ENCODE measurements at places on chromosomes 5 and 9.

DNA sequence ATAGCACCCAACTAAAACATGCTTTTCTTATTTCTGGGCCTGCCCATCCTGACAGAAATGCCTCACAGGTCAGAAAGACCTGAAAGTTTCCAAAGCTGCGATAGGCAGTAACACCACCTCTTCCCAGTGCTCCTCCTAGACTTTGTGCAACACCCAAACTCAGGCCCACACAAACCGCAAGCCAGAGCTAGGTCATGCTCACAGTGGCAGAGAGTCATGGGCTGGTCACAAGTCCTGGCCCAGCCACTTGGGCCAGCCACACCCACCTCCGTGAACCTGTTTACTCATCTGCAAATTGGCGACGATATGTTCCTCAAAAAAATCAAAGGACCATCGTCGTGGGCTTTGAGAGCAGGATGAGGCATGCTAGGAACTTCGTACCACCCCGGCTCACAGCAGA lies 44.0 kb upstream of the SLC25A51 start:
- no peak for DNase-seq

DNA sequence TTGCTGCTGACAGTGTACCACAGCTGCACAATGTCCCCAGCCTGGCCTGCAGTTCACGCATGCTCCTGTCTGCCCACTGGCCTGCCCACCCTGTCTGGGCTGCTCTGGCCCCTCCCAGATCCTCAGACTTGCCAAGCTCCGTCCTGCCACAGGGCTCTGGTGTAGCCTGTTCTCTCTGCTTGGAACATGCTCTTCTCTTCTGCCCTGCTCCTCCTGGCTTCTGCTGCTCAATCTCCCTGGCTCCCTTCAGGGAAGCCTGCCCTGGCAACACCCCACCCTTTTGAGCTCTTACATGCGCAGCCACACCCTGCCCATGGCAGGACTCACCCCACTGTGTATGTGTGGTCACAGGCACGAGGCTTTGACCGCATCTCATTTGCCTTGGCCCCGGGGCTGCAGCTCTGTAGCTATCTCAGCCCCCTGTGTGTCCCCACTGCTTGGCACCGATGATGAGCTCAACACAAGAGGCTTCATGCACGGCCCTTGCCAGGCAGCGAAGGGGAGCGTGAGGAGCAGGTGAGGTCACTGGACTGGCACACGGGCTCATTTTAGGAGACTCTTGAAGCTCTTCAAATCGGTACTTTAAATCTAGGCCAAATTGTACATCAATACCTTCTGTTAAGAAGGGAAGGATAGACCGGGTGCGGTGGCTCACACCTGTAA lies 20.4 kb upstream of the BRD3 start:
- no peak for DNase-seq

DNA sequence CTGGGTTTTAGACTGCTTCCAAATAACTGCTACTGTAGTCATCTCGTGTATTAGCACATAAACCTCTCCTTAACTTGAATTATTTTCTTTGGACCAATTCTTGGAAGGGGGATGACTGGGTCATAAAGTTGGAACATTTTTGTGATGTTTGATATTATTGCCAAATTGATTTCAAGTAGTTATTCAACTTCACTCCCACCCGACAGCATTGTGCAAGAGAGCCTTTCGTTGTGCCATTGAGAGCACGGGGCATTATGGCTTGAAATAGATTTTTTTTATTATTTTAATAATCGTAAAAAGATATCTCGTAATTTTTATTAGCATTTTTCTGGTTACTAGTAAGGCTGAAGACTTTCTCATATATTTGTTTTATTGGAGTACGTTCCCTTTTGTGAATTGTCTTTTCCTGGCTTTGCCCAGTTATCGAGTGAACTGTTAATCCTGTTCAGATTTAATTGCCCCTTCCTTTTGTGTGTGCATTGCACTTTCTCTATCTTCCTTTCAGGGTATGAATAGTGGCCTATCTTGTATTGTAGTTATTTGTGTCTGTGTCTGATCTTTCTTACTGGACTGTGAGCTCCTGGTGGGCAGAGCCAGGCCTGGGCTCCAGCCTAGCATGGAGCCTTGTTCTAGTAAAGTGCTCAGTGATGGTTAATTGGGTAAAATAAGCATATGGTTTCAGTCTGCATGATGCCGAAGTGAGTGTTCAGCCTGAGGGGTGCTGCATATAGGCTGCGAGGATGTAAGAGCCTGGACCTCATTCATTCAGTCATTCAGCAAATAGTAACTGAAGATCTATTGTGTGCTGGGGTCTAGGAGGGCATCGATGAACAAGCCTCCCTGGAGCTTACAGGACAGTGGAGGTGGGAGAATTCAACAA lies 93.5 kb upstream of the SHB start:
- DNase-seq: no peak

DNA sequence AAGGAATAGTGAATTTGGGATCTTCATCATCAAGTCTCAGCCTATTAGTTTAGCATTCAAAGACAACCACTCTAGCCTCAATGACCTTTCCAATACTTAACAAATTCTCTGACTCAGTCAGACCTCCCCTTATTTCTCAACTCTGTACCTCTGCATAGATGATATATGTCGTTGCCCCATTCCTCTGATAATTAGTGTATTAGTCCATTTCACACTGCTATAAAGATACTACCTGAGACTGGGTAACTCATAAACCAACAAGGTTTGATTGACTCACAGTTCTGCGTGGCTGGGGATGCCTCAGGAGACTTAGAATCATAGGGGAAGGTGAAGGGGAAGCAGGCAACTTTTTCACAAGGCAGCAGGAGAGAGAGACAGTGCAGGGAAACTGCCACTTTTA lies 8.9 kb downstream of the MRPL22 start:
- DNase-seq: no peak

- no peak for DNase-seq
Measured at GRCh38 chr5:22852807-22853660, at the start of gene CDH12. TSS of gene CDH12 (minus strand) at chr5:22853344.

DNA sequence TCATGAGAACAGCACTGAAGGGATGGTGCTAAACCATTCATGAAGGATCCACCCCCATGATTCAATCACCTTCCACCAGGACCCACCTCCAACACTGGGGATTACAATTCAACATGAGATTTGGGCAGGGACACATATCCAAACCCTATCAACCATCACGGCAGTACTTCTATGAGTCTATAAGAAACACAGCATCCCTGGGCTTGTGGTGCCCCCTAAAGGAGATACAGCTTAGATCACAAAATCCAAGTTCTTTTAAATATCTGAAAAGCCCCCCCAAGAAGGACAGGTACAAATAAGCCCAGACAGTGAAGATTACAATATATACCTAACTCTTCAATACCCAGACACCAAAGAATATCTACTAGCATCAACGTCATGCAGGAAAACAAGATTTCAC lies 233.7 kb upstream of the ADRA1B start:
- no peak for DNase-seq

GRCh38 chr9:96551403-96551802 lies 68.2 kb downstream of the CDC14B start:
- DNase-seq: no peak

- DNase-seq: no peak
Measured at GRCh38 chr9:995781-996180, 19.3 kb downstream of the DMRT3 start.

GRCh38 chr9:113580041-113580953 lies 116.8 kb downstream of the RGS3 start:
- DNase-seq: peak; percentile 83

- DNase-seq: no peak
Measured at GRCh38 chr5:33474931-33475499, 34.2 kb downstream of the TARS1 start.

GRCh38 chr5:97022898-97023297 lies 87.0 kb downstream of the LNPEP start:
- DNase-seq: no peak

DNA sequence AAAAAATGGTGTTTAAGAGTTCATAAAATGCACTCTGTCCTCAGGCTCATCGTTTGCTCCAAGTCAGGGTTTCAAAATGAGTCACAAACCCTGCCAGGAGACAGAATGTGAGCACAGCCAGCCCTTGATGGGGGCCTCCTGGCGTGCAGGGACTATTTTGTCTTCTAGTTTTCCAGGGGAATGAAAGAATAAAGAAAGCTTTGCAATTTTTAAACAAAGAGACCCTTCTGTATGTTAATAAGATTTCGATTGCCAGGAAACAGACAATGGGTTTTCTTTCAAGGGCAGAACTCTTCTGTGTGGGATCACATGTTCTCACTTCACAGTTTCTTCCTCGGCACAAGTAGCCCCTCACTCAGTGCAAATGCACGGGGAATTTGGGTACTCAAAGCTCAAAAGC lies 121.4 kb upstream of the C6 start:
- DNase-seq: no peak

- no peak for DNase-seq
Measured at GRCh38 chr5:134467231-134467630, 55.5 kb upstream of the CDKN2AIPNL start.

DNA sequence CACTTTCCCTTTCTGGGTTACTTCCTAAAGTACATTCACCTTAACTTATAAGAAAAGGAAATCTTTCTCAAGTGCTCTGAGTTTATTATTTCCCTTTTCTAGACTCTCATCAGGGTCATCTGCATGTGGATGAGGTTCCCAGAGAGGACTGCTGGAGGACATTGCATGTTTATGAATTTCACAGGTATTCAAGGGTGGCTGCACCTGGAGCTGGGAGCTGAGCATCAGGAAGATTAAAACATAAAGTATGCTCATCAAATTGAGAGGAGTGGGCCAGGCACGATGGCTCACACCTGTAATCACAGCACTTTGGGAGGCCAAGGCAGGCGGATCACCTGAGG lies 34.7 kb upstream of the PLIN2 start:
- no peak for DNase-seq

DNA sequence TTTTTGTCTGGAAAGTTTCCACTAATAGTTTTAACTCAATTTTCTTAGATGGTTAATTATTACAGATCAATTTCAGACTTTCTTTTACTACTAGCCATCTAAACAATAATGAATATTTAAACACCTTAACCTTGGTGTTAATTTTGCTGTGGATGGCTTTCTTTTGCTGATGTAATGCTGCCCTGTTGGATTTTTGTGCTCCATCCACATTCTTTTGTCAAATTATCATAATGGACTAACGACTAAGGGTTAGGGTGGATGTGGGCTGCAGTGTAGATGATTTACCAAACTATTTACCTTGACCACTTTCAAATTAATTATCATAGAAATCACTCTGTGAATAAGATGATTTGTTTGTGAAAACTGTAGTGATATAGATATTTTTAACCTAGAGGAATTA lies 15.6 kb upstream of the TMEM38B start:
- no peak for DNase-seq

DNA sequence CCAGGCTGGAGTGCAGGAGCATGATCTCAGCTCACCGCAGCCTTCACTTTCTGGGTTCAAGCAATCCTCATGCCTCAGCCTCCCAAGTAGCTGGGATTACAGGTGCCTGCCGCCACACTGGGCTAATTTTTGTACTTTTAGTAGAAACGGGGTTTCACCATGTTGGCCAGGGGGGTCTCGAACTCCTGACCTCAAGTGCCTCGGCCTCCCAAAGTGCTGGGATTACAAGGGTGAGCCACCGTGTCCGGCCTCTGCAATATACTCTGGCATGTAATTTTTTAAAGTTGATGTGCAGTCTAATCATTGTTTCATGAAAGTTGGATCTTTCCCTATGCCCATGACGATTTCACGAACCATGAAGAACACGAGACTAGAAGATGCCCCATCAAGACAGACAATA lies 28.6 kb upstream of the PPP1R26 start:
- no peak for DNase-seq

GRCh38 chr9:21747175-21747574 lies 55.3 kb upstream of the MTAP start:
- DNase-seq: no peak

GRCh38 chr9:14573319-14573718 lies 119.9 kb downstream of the ZDHHC21 start:
- DNase-seq: no peak

DNA sequence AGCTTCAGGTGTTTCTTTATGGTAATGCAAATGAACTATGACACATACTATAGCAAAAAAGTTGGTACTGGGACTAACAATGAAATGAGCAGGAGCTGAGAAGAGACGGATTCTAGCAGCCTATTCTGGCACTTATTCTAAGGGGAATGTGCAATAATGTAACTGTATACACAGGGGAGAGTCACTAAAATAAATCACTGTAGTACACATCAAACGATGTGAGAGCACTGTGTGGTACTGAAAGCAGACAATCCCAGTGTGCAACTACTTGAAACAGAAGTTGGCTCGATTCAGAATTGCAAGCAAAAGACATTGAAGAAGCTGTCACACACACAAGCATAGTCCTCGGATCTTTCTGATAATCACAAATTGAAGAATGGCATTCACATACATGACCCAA lies 1713.0 kb upstream of the CDH9 start:
- DNase-seq: no peak

- no peak for DNase-seq
Measured at GRCh38 chr5:176412517-176413254, 3.7 kb downstream of the CLTB start.

DNA sequence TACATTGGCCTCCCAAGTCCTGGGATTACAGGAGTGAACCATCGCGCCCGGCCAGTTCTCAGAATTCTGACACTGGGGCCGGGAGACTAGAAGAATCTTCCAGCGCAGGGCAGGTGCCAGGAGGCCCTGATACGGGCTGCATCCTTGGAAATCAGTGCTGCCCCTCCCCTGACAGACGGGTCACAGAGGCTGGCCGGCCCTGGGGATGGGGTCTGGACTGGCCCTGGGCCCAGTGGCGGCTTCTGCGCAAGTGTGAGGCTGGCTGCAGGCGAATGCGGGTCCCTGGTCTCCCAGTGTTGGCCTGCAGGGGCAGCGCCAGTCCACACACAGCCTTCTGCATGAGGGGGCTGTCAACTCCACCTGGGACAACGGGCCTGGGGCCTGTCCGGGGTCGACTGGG lies 831 bp upstream of the TBC1D9B start:
- DNase-seq: no peak

GRCh38 chr5:861442-862366 lies 10.9 kb upstream of the ZDHHC11 start:
- no peak for DNase-seq

DNA sequence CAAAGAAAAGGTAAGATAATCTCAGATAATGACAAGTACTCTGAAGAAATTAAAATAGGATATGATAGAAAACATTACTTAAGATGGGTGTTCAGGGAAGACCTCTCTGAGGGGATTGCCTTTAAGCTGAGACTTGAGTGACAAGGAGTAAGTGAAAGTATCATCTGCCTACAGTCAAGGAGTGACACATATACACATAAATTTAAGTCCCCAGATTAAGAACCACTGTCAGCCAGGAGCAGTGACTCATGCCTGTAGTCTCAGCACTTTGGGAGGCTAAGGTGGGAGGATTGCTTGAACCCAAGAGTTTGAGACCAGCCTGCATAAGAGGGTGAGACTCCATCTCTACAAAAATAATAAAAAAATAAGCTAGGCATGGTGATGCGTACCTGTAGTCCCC lies 19.7 kb upstream of the ANKHD1 start:
- DNase-seq: no peak

DNA sequence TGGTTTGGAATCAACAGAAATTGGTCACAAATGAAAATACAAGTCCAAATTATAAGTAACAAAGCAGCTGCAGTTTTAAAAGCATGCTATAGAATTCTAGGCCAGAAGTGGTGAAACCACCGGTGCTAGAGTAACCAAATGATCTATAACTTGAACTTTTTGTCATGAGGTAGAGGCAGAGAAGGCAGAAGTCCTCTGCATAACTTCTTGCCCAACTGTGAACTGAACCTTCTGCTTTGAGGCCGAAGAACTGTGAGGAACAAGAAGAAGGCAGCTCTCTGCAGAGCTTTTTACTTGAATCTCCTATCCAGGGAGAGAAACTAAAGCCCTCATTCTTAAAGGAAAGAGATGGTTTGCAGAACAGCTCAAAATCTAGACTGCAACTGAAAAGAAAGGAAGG lies 36.2 kb upstream of the TENT2 start:
- DNase-seq: no peak
